Caco-2 (cell line): ENCODE measurements at places on chromosomes 6 and 20.

GRCh38 chr20:43124241-43124640 lies 65.5 kb downstream of the PTPRT start:
- DNase-seq = no peak

DNA sequence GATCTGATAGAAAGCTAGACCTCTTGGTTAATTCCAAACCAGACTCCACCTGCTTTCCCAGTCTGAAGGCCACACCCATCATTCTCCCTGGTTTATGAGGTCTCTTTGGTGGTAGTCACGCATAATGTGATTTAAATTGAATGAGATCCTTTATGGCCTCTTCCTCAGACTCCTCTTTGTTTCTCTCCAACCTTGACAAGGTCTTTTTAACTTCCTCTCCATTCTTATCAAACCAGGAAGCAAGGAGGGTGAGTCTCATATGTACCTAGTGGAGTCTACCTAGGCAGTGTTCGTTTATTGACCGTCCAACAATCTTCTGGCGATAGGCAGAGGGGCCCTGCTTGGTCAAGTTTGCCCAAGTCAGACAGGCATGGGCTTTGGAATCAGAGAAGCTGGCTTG lies 184.2 kb upstream of the LAMP5 start:
- no peak for DNase-seq

DNA sequence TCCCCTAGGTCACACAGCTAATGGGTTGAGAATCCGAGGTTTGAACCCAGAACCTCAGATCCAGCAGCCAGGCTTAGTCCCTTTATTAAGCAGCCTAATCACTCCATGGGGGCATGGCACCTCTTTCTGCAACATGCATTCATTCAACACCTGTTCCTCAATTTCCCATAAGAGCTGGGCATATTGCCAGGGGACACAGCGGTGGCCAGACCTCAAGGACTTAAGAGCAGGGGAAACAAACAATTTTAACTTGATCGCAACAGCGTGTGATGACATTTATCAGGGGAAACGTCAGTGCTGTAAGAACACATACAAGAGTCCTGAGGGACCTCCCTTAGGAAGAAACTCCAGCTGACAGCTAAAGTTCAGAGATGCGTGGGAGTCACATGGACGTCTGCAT lies 267.4 kb upstream of the CDH4 start:
- DNase-seq = no peak

DNA sequence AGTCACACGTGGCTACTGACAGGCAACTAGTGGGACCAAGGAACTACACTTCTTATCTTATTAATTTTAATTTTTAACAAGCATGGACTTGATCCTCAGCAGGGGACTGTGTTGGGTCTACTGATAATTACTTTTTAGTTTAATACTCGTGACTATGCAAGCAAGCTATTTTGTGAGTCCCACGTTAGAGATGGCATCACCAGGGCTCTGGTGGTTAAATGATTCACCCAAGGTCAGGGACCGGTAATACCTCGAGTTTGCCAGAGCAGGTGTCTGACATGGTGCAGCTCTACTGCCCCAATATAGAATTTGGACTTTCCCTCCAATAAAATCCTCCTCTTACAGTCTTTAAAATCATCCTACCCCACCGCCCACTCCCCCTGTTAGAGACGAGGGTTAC lies 98.6 kb upstream of the RIN2 start:
- no peak for DNase-seq

DNA sequence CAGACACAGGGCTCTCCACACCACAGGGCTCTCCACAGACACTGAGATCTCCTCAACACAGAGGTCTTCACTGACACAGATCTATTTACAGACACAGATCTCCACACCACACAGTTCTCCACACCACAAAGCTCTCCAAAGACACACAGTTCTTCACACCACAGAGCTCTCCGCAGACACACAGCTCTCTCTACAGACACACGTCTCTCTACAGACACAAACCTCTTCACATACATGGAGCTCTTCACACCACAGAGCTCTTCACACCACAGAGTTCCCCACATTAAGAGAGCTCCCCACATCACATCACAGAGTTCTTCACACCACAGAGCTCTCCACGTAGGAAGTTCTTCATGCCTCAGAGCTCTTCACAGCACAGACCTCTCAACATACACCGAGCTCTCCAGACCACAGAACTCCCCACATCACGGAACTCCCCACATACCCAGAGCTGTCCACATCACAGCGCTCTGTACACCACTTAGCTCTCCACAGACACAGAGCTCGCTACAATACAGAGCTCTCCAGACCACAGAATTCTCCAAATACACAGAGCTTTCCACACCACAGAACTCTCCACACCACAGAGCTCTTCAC lies 53.9 kb downstream of the ERMARD start:
- DNase-seq = no peak

DNA sequence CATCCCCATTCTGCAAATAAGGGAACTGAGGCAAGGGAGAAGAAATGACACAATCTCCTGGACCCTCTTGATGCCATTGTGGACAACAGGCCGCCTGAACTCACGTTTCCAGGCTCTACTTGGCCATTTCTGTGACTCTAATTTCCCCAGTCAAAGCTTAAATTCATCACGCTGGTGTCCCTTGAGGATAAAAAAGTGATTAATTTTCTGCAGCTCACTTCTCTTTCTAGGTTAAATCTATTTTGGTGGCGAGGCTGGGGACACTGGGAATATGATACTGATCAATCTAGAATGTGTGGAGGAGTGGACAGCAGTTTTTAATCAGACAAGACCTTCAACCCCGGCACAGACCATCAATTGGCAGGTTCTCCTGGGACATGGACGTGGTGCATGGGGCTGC lies 168.2 kb upstream of the SULF2 start:
- no peak for DNase-seq

- DNase-seq = peak; percentile 56
These were observed 474.9 kb upstream of the AGPAT4 start for GRCh38 chr6:161748535-161749416.

- no peak for DNase-seq
These were observed 38.8 kb downstream of the ADNP start for GRCh38 chr20:50892394-50892793.

DNA sequence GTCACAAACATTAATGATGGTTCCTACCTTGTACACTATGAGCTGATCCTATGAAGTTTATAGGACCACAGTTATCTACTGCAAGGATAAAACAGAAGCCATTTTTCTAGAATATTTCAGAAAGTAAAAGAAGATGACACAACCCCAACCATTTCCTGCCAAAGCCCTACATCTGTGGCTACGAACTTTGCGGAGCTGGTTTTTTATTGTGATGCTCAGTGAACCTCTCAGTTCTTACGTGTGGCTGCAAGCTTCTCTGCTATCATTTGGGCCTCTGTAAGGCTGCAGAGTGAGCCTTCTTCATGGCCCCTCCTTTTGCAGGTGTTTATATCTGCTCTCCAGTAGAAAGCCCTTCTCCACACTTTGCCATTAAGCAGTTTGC lies 17.8 kb upstream of the TAGAP start:
- no peak for DNase-seq

DNA sequence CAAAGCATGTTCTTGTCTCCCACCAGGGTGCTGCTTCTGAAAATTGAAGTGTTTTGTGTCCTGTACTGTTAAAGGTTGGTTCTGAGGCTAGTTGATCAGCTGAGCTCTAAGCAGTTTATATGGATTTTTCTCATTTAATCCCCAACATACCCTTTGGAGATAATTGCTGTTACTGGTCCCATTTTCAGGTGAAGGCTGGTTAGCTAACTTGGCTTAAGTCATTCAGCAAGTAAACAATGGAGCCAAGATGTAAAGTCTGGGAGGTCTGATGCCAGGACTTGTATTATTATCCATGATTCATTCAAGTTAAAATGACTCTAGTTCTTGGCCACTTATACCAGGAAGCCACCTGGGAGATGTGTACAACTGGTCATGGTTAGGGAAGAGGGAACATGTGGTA lies 42.5 kb upstream of the FERMT1 start:
- no peak for DNase-seq

- no peak for DNase-seq
These were observed 1.6 kb downstream of the DBNDD2 start for GRCh38 chr20:45409521-45410272.

- no peak for DNase-seq
These were observed 118.6 kb upstream of the ASF1A start for GRCh38 chr6:118775381-118775780.

DNA sequence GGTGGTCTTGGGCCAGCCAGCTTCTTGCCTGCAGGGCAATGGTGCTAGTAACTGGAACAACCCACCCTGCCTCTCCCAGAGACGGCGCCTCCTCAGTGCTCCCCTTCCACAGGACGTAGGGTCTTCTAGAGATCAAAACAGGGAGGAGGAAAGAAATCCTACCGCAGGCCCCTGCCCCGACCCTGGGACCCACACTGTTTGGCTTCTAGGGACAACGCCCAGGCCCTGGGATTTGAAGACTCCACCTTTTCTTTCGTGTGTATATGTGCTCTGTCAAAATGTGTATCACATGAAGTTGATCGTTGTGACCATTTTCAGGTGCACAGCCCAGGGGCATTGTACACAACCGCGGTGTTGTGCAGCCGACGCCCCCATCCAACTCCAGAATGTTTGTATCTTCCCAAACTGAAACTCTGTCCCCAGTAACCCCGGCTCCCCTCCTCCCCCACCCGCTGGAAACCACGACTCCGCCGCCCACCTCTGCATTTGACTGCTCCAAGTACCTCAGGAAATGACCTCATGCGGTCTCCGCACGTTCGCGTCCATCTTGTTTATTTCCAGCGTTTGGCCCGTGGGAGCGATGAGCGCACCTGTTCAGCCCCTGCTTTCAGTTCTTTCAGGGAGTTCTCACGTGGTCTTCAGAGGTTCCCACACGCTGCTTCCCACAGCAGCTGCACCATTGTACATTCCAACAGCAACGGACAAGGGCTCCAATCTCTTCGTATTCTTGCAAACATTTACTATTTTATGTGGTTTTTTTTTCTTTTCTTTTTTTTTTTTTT lies 3.4 kb upstream of the BHLHE23 start:
- DNase-seq = no peak

- no peak for DNase-seq
These were observed 262.0 kb downstream of the HIVEP2 start for GRCh38 chr6:142682985-142683384.

DNA sequence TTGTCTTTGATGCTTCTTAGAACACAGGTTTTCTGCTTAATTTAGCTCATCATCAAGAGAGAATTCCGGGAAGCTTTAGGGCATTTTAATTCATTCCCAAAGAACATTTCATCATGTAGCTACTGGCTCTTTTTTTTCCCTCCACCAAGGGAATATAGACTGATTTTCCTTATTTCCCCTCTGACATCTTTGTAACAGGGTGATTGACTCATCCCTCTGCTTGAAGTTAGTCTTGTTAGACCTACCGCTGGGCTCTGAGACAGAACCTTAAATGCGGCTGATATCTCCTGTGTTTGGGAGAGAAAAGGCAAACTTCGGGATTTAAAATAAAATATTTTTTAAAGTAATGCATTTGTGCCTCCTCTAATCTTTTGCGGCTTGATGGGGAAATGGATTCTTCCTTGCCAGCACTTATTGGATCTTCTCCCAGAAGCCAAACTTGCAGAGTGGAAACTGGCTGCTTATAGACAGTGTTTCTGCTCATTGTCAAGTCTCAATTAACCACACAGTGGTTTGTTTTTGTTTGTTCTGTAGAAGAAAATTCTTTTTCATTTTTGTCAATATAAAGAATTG lies 272.7 kb upstream of the PLCB4 start:
- no peak for DNase-seq

GRCh38 chr6:151096255-151096612 lies 143.5 kb upstream of the AKAP12 start:
- DNase-seq = no peak

DNA sequence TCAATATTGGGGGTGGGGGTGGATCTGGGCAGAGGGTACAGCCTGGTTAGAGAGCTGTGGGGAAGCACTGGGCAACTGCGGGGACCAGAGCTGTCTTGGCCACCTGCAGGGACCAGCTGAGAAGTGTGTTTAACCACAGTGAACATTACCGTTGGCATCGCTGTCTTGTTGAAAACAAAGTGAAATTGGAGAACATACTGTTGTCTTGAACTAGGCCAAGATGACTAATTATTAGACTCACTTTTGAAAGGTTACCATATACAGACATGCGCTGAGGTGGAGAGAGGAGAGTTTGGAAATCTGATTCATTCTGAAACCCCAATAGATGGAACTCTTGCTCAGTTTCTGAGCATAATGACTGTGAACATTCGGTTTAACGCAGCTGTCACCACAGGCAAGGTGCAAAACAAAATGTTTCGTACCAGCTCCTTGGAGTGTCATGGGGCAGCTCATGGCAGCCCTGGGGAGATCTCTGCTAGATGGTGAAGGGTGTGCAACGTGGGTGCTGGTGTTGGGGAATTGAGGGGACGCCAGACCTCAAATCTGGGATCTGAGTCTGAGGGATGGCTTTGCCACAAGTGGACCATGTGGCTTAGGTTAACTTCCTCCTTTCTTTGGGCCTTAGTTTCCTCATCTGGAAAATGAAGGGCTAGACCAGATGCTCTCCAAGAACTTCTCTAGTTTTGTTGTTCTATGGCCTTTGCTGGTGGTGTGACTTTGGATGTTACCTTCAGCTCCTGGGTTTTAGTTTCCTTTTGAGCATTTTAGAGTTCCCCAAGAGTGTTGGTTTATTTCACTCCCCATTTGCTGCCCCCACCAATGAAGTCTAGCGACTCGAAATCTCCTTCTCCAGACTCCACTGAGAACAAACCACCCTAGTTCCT lies 24.6 kb upstream of the GTSF1L start:
- DNase-seq = no peak

GRCh38 chr6:53441035-53441493 lies 92.3 kb upstream of the ELOVL5 start:
- DNase-seq = no peak

DNA sequence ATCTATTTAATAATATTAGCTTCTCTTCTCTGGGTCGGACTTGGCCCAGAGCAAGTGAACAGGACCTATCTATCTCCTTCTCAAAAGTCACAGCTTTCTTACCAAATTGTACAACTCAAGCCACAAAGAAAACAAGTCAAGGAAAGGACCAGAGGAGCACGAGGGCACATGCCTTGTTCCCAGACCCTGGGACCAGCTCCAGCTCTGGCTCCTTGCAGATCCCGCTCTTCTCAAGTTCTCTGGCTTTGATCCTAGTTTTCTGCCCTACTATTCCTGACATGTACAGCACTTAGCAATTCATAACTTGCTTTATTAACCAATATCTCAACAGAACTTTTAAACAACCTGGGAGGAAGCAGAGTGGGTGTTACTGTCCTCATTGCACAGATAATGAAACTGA lies 185.9 kb downstream of the ESR1 start:
- DNase-seq = no peak

GRCh38 chr6:14025160-14025559 lies 92.4 kb upstream of the CD83 start:
- DNase-seq = no peak

DNA sequence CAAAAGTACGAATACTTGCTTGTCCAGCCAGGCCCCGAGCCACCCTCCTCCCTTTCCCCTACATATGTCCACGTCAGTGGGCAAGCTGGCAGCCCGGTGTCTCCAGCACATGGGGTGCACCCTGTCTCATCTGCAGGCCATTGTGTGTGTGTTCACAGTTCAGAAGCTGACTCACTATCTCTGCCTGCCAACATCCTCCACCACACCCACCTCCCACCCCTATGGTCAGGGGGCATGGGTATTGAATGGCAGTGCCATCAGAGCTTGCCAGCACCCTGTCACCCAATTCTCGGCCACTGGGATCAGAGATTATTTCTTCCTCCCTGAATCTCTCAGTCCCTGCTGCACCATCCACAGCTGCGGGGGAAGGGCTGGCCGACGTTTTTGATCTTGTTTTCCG lies 195.7 kb downstream of the FARS2 start:
- DNase-seq = no peak
